Stimulated activated CD4-positive, alpha-beta T cell treated with anti-CD3 and anti-CD28 coated beads, TNF-alpha, amount 100 ng/mL, for 24 hours (primary cell): ENCODE measurements at places on chromosomes 16 and 17.

- no peak for DNase-seq
Measured at GRCh38 chr17:59505610-59506276, 59.7 kb upstream of the DHX40 start.

GRCh38 chr16:67761924-67762323 is 42.8 kb upstream of the GFOD2 start:
- DNase-seq: no peak

GRCh38 chr16:46830417-46830901 is 521 bp downstream of the C16orf87 start:
- peak; percentile 7 for DNase-seq

GRCh38 chr17:9200699-9201359 is 179.5 kb downstream of the NTN1 start:
- DNase-seq: no peak

DNA sequence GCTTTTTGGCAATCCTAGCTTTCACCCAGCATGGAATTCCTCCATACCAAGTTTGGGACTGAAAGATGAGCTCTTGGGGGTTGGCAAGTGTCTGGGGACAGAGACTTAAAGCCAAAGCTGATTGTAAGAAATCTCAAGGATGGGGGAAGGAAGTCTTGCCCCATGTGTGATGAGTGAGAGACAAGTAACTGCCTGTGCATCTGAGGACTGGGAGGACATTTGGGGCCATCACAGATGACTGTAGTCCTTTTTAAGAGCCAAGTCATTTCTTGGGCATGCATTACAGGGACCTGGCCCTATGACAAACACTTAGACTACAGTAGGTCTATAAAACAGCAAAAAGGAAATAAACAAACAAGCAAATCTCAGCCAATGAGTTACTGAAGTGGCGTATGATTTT is 36.3 kb upstream of the CCL2 start:
- no peak for DNase-seq

DNA sequence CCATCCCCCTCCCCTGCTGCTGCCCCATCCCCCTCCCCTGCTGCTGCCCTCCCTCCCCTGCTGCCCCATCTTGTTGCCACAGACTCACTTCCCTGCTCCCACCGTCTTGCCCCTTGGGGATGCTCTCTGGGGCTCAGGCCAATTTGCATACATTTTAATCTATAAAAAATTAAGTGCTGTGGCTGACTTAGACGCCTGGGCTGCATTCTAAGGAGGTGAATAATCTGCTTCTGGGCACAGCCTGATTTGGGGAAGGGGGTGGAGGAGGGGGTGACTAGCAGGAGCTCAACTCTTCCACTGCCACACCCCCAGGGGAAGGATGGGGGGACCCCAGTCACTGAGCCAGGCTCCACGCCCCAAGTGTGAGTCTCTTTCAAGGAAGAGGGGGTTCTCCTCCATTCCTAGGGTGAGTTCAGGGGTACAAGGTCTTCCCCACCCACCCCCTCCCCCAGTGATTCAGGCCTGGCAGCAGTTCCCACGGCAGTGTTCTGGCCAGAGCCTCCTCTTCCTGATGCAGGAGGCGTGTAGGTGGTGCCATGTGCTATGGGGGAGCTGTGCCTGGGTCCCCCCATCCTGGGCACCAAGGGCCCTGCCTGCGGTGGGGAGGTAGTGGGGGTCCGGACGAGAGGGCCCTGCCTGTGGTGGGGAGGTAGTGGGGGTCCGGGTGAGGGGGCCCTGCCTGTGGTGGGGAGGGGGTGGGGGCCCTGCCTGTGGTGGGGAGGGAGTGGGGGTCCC is 5.0 kb downstream of the DPH1 start:
- DNase-seq: no peak

- DNase-seq: no peak
Measured at GRCh38 chr17:17386094-17386800, 83.1 kb downstream of the NT5M start.

DNA sequence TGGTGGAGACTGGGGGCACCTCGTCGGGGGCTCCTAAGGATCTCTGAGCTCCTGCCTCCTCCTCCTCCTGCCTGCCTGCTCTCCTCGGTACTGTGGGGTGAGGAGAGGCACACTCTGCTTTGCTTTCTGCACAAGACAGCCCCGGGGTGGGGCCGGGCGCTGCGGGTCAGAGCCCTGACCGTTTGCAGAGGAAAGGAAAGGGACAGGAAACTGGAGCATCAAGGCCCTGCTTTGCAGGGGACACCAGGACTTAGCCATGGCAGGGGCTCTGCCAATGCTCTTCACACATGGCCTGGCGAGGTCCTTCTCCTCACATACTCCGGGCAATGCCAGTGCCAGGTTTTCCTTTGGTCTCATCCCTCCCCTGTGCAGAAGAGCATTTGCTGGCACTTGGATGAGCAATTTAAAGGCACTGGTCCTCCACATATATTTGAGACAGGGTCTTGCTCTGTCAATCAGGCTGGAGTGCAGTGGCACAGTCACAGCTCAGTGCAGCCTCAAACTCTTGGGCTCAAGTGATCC is 23.8 kb upstream of the DOC2B start:
- no peak for DNase-seq

GRCh38 chr17:59530531-59530930 is 34.9 kb upstream of the DHX40 start:
- DNase-seq: no peak

- DNase-seq: no peak
Measured at GRCh38 chr17:19579192-19579761, 45.6 kb downstream of the SLC47A1 start.

GRCh38 chr16:60142619-60143347 is 1408.7 kb upstream of the GOT2 start:
- no peak for DNase-seq

DNA sequence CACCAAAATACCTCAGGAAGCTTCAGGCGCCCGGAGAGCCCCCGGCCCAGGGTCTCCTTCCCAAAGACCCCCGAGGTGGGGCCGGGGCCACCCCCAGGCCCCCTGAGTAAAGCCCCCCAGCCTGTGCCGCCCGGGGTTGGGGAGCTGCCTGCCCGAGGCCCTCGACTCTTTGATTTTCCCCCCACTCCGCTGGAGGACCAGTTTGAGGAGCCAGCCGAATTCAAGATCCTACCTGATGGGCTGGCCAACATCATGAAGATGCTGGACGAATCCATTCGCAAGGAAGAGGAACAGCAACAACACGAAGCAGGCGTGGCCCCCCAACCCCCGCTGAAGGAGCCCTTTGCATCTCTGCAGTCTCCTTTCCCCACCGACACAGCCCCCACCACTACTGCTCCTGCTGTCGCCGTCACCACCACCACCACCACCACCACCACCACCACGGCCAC is 6.7 kb upstream of the TMEM88 start:
- no peak for DNase-seq

DNA sequence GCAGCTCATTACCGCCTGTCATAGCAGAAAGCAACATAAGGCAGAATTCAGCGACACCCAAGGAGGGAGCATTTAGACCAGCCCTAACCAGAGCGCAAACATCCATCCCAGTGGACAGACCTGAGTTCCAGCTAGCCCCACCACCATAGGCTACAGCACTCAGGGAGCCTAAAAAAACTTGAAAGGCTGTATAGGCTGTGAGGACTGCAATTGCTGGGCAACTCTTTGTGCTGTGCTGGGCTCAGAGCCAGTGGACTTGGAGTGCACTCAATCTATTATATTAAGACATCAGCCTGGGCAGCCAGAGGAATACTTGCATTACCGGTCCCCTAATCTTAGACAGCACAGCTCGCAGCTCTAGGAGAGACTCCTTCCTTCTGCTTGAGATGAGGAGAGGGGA is 207.3 kb downstream of the KIF2B start:
- no peak for DNase-seq

GRCh38 chr17:56832446-56832845 is 1.3 kb downstream of the C17orf67 start:
- no peak for DNase-seq

DNA sequence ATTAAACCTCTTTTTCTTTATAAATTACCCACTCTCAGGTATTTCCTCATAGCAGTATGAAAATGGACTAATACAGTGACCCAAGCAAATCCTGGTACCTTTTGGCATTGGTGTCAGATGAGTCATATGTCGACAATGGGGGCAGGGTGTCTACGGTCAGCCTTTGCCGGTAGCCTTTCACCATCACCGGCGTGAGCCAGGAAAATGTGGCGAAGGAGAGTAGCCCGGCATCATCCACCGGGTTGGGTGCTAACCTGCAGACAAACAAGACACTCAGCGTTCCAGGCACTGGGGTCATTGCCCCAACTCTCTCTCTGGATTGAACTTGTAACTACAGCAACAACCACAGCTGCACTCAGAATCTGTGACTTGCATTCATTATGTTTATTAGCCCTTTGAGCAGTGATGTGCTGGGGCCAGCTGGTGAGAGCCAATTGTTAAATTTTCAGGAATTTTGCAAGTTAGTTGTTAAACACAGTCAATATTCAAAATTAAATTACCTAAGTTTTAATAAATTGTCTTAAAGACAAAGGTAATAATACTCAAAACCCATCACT is 11.9 kb downstream of the ABCC12 start:
- no peak for DNase-seq

DNA sequence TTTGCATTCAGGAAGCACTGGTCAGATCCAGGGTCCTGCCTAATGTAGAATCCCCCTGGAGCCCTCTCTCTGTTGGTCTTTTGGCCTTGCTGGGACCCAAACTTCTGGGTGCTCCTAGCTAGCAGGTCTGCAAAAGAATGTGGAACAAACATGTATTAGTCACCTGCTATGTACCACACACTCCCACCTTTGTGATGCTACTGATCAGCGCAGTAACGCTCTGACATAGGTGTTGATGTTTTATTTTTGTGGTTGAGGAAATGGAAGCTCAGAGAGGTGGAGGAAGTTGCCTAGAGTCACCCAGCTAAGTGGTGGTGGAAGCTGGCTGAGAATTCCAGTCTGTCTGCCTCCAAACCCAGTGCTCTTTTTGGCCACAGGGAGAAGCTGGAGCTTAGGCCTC is 35.8 kb upstream of the LGALS9 start:
- DNase-seq: no peak

DNA sequence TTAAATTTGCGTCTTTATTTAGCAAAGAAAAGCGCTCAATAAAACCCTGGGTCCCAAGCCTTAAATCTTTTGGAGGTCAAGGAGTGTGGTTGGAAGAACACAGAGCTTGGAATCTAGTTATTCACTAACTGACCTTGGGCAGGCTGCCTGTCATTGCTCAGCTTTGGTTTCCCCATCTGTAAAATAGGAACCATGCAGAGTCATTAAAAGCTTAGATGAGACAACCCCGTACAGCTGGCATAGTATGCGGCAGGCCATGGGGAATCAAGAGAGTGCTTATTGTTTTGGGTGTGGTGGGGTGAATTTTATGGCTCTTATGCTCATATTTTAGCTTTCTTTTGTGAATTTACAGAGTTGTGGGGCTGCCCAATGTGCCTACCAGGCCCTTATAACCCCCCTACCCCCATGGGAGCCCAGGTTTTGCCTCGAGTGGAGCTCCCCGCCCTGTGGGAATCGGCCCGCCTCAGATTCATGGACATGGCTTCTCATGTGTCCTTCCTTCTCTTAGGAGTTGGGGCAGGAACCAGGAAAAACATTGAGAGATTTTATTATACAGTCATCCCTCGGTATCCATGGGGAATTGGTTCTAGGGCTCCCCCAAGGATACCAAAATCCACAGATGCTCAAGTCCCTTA is 113.5 kb downstream of the CLEC16A start:
- DNase-seq: no peak

GRCh38 chr17:42706732-42707131 is 24.4 kb downstream of the CNTNAP1 start:
- peak; percentile 46 for DNase-seq

GRCh38 chr17:78234261-78234865 is 2.9 kb downstream of the TMEM235 start:
- no peak for DNase-seq

DNA sequence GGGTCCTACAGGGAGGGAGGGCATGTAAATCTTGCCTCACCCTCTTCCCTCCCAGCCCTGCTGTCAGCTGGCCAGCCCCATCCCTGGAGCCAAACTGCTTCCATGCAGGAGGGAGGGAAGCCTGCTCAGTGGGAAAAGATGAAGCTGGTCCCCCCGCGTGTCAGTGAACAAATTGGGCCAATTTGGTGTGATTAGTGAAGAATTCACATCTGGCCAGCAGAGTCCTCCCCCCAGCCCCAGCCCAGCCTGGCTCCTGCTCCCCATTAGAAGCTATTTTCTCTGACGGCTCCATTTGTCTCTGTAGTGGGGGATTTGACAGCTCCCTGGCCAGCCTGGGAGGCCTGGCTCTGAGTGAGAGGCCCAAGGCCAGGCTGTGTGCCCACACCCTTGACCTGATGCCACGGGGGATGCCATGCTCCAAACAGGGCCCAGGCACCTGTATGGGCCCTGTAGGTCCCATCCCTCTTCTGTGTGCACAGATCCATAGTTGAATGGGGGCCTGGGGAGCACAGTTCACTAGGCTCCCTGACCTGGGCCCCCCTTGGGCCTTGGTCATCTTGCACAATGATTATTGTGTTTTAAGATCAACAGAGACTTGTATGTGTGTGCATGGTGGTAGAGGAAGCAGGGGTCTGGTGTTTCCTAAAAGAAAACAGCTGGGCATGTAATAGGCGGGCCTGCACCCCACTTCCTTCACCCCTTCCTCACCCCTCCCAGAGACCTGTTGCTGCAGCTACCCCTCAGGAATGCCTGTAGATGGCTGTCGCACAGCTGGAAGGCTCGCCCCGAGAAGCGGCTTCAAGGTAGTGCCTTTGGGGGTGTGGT is 50.7 kb upstream of the TAC4 start:
- DNase-seq: no peak

DNA sequence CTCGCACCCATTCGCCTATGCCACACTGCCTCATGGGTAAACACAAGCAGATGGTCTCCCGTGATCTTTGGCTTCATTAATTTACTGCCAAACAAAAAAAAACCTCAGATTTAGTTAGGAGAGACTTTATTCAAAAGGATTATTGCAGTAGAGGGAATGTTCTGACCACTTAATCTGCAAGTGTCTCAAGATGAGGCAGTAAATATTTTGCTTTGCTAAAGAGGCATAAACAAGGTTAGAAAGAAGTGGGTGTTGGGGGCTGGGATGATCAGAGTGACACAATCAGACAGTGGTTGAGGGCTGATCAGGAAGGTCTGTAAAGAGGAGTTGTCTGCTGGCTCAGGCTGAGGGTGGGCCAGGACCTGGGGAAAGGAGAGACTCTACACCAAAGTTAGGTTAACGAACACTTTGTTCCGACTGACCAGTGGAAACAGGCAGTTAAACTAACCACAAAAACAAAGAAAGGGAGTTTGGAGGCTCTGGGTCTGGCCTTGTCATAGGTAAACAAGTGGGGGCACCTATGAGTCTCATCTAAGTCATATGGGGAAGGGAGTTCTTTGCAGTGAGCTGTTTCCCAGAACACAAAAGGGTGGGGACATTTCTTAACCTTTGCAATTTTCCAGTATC is 28.5 kb downstream of the HSD17B2 start:
- no peak for DNase-seq

GRCh38 chr17:70078549-70078948 is 3.5 kb downstream of the KCNJ16 start:
- DNase-seq: no peak

- no peak for DNase-seq
Measured at GRCh38 chr17:62690168-62690897, 62.9 kb downstream of the MRC2 start.

GRCh38 chr17:35726127-35726952 is 5.1 kb upstream of the RASL10B start:
- DNase-seq: no peak

GRCh38 chr17:74037320-74037719 is 166.2 kb upstream of the RPL38 start:
- no peak for DNase-seq
